ENCODE measurements at places on chromosomes 1 and 21.

- no peak for DNase-seq
These were observed 514 bp downstream of the AGL start for GRCh38 chr1:99850459-99851291.

- DNase-seq: no peak
These were observed 76.4 kb downstream of the GABPA start for GRCh38 chr21:25811186-25811585.

GRCh38 chr1:24635195-24635843 is 7.8 kb upstream of the SRRM1 start:
- peak; percentile 24 for DNase-seq

- DNase-seq: no peak
These were observed 7.1 kb upstream of the CD101 start for GRCh38 chr1:116994411-116994810.

GRCh38 chr1:30043256-30043655 is 680.1 kb downstream of the MATN1 start:
- no peak for DNase-seq

DNA sequence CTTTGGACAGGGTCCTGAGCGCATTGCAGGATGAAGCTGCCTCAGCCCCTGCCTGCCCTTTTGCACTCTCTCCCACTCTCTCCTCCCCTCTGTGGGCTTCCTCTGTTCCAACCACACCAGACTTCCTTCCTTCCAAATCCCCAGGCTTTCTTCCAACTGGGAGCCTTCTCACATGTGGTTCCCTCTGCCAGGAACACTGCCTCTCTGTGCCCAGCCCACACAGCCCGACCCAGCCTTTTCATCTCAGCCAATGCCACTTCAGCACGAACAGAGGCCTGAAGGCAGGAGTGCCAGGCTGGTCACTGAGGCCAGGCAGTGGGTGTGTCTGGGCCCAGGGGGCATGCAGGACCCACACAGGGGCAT is 5.9 kb downstream of the SELENON start:
- no peak for DNase-seq

- DNase-seq: no peak
These were observed 78.9 kb upstream of the DMRTA2 start for GRCh38 chr1:50502147-50502546.

- no peak for DNase-seq
These were observed 405.4 kb downstream of the PTPRC start for GRCh38 chr1:199044191-199044590.

DNA sequence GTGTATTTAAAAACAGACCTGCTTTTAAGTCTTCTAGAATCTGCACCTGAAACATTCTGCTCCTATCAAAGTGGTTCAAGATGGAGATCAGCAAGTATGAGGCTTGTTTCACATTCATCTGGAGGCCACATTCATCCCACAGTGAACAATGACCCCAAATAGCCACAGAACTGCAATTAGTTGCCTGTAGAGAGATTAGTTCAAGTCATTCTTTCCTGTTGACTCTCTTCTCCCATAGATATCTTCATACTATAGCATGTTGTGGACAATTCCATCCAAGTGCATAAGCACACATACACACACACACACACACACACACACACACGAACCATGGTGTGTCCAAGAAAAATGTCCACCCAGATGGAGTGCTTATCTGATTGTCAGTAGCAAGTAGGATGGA is 101.7 kb upstream of the FGGY start:
- no peak for DNase-seq

DNA sequence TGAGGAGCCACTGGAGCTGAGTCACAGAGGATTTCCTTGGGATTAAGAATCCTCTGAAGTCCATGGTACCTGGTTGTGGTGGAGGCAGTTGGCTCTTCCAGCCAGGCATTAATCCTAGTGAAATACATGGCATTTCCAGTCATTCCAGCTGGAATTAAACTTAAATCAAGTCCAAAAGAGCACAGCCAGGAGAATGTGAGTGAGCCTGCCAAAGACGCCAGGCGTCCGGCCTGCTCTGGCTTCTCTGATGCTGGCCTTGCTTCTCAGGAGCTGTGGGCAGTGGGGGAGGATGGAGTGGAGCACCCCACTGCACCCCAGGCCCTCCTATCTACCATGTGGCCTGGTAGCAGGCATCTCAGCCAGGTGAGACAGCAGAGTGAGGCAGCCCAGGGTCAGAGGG is 23.4 kb upstream of the TENT5C start:
- DNase-seq: no peak

- DNase-seq: no peak
These were observed 90.0 kb downstream of the NOS1AP start for GRCh38 chr1:162159515-162159914.

GRCh38 chr1:54594463-54594862 is 28.9 kb downstream of the FAM151A start:
- DNase-seq: no peak

GRCh38 chr1:219427403-219427802 is 185.5 kb downstream of the ZC3H11B start:
- DNase-seq: no peak

DNA sequence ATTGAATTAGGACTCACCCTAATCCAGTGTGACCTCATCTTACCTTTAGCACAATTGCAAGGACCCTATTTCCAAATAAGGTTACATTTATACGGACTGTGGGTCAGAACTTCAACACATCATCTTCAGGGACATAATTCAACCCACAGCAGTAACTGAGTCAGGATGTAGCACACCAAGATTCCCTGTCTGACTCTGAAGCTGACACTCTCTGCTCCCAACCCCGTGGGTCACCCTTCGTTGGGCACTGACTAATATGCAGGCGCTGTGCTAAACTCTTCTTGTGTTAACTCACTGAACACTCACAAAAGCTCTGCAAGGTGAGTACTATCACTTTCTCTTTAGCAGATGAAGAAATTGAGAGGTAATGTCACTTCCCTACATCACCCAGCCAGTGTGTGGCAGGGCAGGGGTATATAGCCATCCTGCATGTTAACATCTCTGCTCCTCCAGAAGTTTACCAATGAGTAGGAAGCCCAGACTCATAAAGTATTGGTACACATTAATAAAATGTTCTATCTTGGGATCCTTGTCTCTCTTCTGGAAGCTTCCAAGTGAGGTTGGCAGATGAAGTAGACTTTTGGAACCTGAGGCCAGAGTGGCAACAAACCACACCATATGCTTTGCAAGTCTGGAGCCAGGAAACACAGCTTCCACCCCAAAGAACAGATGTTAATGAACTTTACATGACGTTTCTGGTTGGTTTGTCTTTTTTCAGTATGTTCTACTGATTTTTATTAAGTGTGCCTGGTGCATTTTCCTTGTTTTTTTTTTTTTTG is 139.2 kb upstream of the KLHDC7A start:
- DNase-seq: no peak

All from epithelial cell of prostate (primary cell).